Stimulated activated CD8-positive, alpha-beta memory T cell treated with anti-CD3 and anti-CD28 coated beads, Interleukin-12 subunit alpha, Interleukin-12 subunit beta, amount 100 ng/mL, for 4 hours (primary cell): ENCODE measurements at places on chromosomes 7 and 10.

- DNase-seq = no peak
Measured at GRCh38 chr10:111004016-111004415, 72.8 kb upstream of the ADRA2A start.

GRCh38 chr7:93238748-93239147, 6.6 kb downstream of the VPS50 start:
- no peak for DNase-seq

DNA sequence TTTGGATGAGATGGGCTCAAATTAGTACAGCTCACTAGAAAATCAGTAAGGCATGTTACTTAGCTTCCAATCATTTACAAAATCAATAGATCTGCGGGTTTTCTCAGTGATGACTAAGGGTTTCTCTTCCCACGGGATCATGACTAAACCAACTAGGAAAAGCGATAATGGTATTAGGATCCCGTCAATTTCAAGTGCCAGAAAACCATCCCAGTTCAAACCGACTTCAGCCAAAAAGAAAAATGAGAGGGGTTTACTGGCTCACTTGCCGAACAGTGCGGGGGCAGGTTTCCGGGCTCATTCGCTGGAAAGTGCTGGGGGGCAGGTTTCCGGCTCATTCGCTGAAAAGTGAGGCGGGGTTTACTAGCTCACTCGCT, 62.1 kb upstream of the LYZL2 start:
- DNase-seq = no peak

DNA sequence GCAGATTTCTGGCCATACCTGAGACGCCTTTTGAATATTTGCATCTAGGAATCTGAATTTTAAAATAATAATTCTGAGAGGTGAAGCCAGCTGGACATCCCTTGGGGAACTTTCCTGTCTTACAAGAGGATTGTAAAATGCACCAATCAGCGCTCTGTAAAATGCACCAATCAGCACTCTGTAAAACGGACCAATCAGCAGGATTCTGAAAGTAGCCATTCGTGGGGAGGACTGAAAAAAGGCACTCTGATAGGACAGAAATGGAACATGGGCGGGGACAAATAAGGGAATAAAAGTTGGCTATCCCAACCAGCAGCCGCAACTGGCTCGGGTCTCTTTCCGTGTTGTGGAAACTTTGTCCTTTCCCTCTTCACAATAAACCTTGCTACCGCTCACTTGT, 9.9 kb downstream of the PPIF start:
- no peak for DNase-seq

DNA sequence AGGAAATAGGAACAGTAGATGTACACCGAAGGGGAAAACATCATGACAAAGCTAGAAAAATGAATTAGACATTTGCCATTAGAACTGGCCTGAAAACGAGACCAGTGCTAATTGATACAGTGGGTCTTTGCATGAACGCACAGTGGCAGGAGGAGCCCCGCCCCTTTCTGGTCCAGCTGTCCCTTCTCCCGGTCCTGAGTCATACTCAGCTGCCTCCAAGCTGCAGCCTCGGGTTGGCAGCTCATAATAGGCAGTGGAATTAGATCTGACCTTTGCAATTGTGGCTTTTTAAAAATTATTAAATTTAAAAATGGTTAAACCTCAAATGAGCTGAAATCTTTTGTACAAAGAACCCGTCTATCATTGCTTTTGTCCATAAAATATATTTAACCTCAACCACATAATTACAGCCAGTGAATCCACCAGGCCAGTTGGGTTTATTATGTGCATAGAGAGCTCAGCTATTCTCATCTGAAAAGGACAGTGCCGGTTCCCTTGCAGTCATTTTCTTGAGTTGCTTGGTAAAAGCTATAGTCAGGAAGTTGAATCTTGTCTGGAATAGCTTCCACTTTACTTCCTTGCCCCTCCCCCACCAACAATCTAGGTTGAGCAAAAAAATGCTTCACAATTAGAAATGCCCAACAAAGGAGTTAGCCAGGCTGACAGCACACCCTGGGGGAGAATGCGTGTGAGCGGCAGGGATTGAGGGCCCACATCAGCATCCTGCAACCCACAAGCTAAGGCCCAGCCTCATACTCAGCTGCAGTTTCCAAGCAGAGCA, 147.1 kb downstream of the BUB3 start:
- no peak for DNase-seq

- DNase-seq = no peak
Measured at GRCh38 chr7:78267141-78267540, 468.6 kb downstream of the PHTF2 start.

GRCh38 chr7:71777278-71777677, 634.9 kb downstream of the CALN1 start:
- no peak for DNase-seq

- DNase-seq = no peak
Measured at GRCh38 chr10:70903262-70903921, 15.0 kb upstream of the PCBD1 start.
